ENCODE measurements at places on chromosomes 2 and 18.

- DNase-seq: no peak
Observed at GRCh38 chr2:69762513-69763494, 20.9 kb downstream of the ANXA4 start.

DNA sequence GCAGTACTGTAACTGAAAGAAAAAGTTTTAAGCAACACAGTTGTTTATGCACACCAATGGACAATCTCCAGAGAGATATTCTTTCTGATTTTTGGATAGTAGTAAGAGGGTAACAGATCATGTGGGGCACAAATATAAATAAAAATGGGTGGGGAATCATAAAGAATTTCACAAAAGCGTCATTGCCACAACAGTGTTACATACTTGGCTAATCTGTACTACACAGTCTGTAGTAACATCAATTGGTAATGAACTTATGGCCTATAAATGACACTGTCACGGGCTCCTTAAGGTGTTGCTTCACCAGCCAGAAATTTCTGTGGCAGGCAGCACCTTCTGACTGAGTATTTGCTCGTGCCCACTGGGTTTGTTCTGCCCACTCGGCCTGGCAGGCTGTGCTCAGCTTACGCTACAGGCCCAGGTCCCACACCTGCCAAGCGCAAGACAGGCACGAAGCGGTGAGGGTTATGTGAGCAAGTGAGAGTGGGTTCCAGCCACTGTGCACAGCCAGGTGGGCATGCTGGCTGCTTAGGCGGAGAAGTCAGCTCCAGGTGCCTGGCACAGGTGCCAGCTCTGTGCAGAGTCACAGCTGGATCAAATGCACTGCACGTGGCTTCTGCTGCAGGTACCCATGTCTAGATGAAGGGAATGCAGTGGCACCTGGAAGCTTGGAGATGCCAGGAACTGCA is 532.5 kb upstream of the SLC39A10 start:
- DNase-seq: no peak

DNA sequence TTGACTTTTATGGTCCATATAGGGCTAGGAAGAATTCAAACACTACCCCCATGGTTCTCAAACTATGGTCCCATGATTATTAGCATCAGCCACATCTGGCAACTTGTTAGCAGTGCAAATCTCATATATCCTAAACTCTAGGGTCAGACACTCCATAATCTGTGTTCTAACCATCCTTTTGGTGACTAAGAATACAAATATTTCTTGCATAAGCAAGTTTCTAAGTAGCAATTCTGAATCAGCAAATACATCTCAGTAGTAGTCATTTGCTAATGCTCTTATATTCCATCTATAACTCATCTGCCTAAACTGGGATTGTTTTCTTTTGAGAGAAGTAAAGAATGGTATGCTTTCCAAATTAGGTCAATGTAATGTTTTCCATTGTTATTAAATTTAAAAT is 447.3 kb downstream of the TMX3 start:
- DNase-seq: no peak

DNA sequence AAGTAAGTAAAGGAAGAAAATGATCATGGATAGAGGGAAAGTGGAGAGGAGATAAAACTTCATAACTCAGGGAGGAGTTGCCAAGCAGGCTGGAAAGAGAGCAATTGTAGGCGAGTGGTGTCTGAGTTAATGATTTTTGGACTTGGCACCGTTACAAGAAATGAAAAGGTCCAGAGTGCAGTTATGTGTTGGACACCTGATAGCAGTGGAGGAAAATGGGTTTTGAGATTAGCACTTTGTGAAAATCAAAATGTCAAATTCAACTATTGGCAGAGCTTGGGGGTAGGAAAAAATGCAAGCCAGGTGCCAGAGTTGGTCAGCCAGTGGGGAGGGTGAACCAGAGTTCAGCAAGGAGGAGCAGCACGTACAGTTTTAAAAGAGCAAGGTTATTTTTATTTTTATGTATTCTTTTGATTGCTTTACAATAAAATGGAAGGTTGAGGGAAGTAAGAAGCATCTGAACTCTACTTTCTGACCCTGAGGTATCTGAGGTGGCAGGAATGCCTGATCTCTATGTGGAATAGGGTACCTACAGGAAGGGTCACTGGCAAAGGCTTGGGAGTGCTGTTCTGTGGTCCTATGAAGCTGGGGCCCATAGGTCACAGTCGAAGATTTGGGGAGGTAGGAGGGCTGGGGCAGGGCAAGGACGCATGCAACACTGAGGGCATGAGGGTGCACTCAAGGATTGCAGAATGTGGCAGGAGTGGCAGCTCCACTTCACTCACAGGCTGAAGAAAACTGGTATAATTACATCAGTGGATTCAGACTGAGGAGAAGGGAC is 127.5 kb downstream of the CD8B2 start:
- DNase-seq: no peak

DNA sequence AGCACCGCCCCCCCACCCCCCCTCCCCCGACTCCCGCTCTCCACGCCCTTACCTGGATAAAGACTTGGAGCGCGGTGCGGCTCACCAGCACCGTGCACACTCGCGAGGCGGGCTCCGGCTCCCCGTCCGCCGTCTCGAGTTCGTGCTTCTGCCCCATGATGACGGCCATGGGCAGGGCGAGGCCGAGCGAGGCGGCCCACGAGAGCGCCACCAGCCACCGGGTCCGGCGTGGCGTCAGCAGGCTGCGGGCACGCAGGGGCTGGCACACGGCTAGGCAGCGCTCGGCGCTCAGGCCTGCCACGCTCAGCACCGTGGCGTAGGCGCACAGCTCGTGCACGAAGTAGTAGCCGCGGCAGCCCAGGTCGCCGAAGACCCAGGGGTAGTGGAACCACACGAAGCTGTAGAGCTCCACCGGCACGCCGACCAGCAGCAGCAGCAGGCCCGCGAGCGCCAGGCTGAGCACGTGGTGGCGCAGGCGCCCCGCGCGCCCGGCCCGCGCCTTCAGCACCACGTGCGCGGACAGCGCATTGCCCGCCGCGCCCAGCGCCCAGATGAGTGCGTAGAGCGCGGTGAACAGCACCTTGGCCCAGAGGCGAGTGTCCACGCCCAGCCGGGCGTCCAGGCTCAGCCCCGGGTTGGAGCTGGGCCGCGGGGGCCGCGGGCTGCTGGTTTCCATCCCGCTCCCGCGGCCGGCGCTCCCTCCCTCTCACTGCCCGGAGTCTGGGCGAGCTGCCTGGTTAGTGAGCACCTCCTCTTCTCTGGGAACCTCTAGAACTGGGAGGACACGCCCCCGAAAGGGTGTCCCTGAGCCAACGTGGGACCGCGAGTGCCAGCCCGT is at the start of gene NTSR2:
NTSR2 (minus strand) TSS at position 742 of the 838 bp plus-strand sequence; CDS start at position 676, 66 bp downstream.
- no peak for DNase-seq

GRCh38 chr2:236289766-236290462 is 25.7 kb upstream of the ASB18 start:
- no peak for DNase-seq

DNA sequence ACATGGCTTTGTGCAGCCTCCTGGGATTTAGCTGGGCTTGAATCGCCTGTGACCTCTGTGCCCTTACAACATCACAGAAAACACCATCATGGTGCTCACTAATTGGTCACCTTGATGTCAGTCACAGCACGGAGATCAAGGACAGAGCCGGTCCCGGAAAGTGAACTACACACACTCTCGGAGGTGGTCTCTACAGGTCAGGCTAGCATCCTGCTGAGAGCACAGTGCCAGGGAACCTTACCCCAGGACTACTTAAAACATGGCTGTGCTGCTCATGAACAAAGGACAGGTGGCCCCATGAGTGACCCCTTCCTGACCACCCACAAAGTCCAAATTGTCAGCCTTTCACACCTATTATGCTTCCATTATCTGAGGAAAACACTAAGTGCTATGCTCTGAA is 1782.1 kb upstream of the CELF4 start:
- peak; percentile 34 for DNase-seq

- DNase-seq: no peak
Observed at GRCh38 chr2:138058427-138058826, 94.2 kb downstream of the HNMT start.

- no peak for DNase-seq
Observed at GRCh38 chr2:172440795-172441194, 13.4 kb downstream of the ITGA6 start.

DNA sequence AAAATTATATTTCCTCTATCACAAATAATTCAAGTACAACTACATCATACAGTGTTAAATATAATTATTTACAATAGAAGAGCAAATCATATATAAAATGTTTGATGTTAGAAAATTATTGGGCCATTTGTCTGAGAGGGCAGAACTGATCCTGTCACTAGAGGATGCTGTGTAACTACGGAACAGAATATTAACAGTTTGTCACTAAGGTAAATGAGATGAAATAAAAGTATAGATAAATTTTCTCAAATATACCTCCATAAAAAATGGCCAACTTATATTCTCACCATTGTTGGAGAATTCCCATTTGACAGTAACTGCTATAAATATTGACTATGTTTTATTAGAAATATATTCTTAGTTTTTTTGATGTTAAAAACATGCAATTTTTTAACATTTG is 1067.4 kb upstream of the DDX18 start:
- DNase-seq: no peak

DNA sequence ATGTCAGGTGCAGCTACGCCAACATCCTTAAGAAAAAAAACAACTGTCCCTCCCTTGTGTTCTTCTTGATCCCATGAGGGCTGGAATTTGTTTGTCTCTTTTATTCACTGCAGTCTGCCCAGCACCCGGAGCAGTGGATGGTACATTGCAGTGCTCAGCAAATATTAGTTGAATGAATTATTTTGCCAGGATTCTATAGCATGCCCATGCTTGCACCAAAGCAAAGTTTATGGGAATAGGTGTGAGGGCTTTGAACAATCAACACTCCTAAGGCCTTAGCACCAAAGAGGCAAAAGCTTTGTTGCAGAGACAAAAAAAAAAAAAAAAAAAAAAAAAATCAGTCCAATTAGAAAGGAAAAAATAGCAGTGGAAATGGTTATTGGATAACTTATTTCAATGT is 28.7 kb upstream of the DCC start:
- DNase-seq: peak; percentile 27

GRCh38 chr2:120802158-120802557 is 66.5 kb downstream of the GLI2 start:
- DNase-seq: no peak

- DNase-seq: no peak
Observed at GRCh38 chr18:54775686-54776085, 52.6 kb upstream of the RAB27B start.

- no peak for DNase-seq
Observed at GRCh38 chr2:143171817-143172216, 42.6 kb downstream of the ARHGAP15 start.

DNA sequence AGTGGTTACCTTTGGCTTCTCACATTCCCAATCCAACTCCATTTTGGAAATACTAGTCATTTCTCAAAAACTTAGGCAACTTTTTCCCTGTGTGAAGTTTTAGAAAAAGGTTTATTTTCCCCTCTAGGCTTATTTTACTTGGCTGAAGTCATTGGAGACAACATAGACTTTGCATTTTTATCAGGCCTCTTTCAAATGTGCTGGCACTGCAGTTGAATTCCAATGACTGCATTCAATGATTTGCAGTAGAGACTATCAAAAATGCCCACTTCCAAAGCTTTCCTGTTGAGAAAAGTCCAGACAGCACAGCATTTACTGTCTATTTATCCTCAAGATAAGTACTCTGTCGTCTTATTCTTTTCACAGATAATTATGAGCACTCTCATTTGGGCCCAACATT is 70.1 kb downstream of the ONECUT2 start:
- DNase-seq: no peak

- no peak for DNase-seq
Observed at GRCh38 chr2:114265261-114265660, 177.2 kb upstream of the DPP10 start.

GRCh38 chr2:113041871-113042270 is 10.8 kb downstream of the IL36B start:
- DNase-seq: no peak

DNA sequence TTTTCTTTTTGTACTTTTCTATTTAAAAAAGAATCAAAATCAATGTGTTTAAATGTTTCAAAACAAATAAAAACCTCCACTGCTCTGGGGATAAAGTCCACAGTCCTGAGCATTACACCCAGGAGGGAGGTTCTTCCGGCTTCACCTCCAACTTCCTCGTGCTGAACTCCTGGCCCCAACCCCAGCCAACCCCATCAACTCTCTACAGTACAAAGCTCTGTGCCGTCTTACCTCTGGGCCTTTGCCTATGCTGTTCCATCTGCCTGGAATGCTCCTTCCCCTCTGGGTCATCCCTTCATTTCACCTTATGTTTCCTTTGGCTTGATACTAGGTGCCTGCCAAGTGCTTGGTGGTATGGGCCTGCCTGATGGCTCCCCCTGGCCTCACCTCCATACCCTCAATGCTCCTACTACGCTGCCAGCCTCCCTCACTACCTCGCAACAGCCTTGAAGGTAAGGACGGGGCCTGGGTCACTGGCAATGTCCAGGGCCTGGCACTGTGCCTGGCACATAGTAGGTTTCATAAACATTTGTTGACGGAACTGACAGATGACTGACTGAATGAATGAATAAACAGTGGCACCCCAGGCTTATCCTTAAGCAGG is 28.8 kb downstream of the SDC1 start:
- no peak for DNase-seq

- no peak for DNase-seq
Observed at GRCh38 chr2:202314116-202314515, 48.6 kb downstream of the NOP58 start.

DNA sequence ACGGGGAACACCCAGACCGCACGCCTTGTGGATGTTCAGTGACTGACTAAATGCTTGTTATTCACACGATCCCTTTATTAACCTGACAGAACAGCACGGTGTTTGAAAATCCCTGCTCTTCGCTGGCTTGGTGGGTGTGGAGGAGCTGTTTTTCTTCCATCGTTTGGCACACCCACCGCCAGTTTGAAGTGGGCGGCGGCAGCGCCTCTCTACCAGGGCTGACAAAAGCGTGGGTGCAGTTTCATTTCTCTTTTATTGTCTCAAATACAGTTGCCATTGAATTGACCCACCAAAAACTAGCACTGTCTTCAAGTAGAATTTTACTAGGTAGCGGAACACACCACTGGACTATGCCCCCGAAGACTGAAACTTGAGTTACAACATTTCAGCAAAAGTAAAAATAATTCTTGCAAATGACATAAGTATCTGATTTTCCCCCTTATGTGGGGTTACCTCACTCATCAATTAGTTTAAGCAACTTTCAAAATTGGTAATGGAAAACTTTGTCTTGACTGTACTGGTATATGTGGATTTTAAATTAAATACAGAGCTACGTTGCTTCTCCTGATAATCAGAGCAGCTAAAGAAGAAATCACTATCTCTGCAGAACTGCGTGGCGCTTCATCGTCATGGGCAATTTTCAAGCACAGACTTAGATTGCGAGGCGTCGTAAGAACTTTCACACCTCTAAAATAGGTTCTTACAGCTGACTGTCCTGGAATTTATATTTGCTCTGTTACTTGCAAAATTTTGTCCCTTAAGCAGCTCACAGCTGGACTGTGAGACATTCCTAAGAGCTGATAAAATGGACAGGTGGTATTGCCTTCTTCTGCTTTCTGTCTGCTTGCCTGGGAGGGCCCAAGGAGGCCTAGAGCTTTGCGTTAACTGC is 60.9 kb downstream of the LDLRAD4 start:
- DNase-seq: no peak

- DNase-seq: no peak
Observed at GRCh38 chr2:226963528-226963927, 127.7 kb downstream of the RHBDD1 start.

- no peak for DNase-seq
Observed at GRCh38 chr2:183604065-183604464, 479.8 kb downstream of the NUP35 start.
